Mucosa of descending colon (tissue), 3 donors: ENCODE measurements at places on chromosomes 5 and 9.

DNA sequence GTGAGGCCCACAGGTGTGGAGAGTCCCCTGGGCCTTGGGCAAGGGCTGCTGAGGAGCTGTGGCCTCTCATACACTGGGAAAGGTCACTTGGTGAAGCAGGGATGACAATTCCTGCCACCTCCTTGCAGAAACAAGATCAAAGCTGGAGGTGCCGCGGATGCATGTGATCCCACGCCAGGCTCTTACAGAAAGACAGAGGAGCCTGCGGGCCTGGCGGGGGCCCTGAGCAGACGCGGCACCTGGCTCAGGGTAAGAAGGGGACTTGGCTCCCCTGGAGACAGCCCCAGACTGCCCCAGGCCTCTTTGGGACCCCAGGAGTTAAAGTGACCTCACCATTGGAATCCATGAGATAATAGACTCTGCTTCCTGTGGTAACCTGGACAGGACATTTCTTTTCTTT is 4.8 kb downstream of the GFPT2 start:
- DNase-seq: no peak

- DNase-seq: no peak
Observed at GRCh38 chr9:86408121-86408520, 53.9 kb upstream of the TUT7 start.

DNA sequence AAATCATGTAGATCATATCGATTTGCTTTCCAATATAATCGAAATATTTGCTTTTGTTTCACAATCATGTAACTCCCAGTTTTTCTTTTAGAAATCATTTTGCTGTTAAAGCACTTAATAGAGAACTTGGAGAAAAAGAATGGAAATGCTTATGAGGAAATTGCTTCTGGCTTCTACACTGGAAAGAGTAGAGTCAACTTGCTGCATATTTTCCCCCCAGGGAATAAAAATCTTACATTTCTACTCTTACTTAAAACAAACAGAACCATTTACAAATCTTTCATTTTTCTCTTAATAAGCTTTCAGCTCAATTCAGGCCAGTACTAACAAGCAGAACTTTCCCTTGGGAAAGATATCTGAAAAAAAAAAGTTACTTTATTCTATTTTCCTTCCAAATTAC is 312.0 kb downstream of the CHSY3 start:
- DNase-seq: no peak

DNA sequence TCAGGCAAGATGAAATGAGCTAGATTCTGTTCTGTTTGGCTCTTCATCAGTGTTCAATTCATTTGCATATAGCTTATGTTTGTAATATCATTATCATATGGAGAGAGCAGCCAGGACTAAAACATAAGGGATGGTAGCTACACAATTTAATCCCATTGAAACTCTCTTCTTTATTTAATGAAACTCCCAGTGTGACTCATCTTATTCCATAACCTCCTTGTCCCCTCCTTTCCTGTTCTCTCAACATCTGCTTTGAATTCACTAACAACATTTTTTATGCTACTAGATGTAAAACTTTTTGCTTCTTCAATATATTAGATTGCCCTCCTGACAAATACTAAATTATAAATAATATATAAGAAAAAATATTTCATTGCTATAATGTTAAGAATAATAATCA is 1823.4 kb downstream of the MAT2B start:
- no peak for DNase-seq

DNA sequence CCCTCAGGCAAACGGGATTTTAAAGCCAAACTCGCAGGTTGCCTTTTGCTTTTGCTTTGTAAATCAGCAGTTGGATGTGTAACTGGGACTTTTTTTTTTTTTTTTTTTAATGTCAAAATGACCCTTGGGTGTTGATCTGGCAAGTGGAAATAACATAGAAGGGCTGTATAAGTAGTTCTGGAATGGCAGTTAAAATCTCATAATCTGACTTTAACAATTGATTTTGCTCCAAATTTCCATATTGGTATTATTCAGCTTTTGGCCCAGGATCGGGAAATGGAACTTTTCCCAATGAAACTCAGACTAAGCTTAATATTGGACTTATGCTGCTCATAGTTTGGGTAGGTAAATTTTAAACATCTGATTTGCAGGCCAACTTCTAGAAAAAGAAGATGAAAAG is 346.8 kb upstream of the NUDT12 start:
- DNase-seq: no peak

GRCh38 chr9:70567511-70567910 is 153.1 kb upstream of the KLF9 start:
- no peak for DNase-seq

- DNase-seq: no peak
Observed at GRCh38 chr9:84736536-84736935, 67.0 kb downstream of the NTRK2 start.

GRCh38 chr9:137952976-137953666 is 75.5 kb downstream of the CACNA1B start:
- no peak for DNase-seq

- DNase-seq: no peak
Observed at GRCh38 chr5:138649775-138650174, 74.6 kb upstream of the HSPA9 start.

- DNase-seq: no peak
Observed at GRCh38 chr5:142334538-142334937, 9.7 kb upstream of the SPRY4 start.

DNA sequence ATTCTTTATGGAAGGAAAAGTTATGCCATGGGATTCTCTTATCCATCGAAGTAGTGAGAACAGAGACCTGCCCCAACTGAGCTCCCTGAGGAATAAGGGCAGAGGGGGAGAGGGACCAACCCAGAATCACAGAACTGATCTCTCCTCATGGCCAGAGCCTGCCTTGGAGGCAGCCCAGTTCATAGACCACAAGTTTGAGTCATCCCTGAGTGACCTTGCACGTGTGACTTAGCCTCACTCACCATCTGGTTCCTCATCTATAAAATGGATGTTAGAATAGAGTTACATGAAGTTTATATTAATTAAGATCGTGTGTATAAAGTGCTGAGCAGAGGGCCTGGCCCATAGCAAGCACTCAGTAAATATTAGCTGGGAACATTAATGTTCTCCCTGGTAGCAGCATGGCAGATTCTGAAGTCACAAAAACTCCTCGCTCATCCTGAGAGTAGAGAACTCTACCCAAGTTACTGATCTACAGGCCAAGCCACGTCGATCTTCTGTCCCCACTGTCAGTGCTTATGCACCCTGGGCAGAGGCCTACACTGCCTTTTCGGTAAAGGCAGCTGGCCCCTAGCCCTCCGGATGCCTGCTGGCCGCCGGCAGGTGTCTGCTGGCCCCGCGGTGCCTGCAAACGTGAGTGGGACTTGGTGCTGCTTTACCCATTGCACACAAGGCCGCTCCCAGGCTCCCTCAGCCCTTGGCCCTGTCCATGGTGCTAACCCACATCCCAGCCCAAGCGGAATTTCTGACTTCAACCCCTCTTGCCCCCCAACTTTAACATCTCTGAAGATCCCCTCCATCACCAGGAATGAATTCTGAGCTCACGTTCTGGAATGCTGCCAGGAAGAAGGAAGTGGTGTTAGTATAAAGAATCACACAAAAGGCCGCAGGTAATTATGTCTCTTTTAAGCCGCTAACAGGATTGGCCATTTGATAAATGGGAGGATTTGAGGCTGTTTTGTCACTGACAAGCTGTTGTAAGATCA is 61.1 kb upstream of the ARAP3 start:
- DNase-seq: no peak

DNA sequence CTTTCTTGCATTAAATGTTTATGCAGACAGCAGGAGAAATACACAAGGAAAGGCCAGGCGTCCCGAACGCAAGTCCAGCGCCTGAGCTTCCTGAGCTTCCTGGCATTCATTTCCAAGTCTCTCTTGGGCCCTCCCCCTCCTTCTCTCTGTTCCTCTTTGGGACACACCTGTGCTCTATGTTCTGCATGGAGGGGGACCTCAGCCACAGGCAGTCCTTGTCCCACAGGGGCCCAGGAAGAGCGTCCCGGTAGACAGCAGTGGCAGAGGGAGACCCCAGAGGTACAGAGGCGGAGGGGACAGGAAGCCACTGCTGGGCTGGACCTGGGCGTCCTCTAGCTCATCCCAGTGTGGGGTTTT is 221.3 kb downstream of the C9orf50 start:
- DNase-seq: no peak

- DNase-seq: no peak
Observed at GRCh38 chr9:3879726-3880505, 354.1 kb upstream of the RFX3 start.

DNA sequence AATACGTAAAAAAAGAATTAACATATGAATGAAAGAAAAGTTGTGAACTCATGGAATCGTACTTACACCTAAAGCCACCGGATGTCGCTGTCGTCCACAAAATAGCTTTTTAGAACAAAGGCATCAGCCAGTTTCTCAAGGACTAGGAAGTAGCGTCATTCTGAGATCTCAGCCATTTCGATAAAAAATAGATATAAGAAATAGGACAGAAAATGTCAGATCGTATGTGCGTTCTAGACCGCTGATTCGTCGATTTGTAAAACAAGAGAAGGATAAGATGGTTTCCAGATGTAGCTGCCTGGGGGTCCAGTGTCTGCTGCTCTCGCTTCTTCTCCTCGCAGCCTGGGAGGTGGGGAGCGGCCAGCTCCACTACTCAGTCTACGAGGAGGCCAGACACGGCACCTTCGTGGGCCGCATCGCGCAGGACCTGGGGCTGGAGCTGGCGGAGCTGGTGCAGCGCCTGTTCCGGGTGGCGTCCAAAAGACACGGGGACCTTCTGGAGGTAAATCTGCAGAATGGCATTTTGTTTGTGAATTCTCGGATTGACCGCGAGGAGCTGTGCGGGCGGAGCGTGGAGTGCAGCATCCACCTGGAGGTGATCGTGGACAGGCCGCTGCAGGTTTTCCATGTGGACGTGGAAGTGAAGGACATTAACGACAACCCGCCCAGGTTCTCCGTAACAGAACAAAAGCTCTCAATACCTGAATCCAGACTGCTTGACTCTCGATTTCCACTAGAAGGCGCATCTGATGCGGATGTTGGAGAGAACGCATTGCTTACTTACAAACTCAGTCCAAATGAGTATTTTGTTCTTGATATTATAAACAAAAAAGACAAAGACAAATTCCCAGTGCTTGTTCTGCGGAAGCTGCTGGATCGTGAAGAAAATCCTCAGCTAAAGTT is at the start of gene PCDHA10:
TSS of gene PCDHA10 (plus strand) at position 126 of the 903 bp plus-strand sequence. CDS start at position 278, 152 bp downstream.
- no peak for DNase-seq

DNA sequence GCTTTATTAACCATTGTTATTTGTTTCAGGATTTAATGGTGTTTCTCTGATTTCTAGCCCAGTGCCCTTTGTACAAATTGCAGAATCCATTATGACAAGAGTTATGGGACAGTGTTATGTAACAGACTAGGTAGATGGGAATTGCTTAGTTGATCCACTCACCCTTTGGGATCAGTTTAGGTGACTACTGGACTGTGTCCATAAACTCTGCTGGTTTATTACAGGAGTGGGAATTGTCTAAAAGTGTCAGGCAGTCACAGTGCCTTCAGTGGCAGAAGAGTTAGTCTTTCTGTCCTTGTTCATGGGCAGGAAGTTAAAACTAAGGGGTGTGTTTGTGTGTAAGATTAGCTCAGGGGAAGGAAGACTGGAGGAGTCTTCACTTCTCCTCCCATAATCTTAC is 29.3 kb downstream of the RCL1 start:
- DNase-seq: no peak

GRCh38 chr9:96173640-96174039 is 128.3 kb downstream of the HSD17B3 start:
- no peak for DNase-seq

- DNase-seq: no peak
Observed at GRCh38 chr5:23528677-23529076, 21.3 kb downstream of the PRDM9 start.

- DNase-seq: no peak
Observed at GRCh38 chr9:114264806-114265550, 57.9 kb upstream of the ORM1 start.
